GM04504 (cell line): ENCODE measurements at places on chromosomes 3 and 15.

- no peak for DNase-seq
Measured at GRCh38 chr15:37034392-37034791, 66.0 kb downstream of the MEIS2 start.

GRCh38 chr3:13655061-13655913 is 106.4 kb downstream of the FBLN2 start:
- DNase-seq = no peak

DNA sequence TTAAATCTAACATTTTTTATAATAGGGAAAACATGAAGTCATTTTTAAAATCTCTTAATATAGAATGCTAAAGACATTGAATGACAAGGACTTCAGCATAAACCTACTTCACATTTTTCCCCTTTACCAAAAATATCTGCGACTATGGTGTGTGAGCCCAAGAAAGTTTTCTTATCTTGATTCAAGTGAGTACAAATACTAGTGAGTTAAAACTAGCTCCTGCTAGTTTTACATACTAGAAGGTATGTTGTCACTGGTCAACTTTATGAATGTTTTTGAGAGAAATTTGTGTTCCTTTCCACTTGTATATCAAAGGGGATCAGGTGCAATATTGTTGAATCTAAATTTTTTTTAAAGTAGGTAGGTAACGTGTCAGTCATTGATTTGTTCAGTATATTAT is 152.4 kb upstream of the CGNL1 start:
- no peak for DNase-seq

- DNase-seq = no peak
Measured at GRCh38 chr3:150412561-150413231, 4.6 kb downstream of the TSC22D2 start.

GRCh38 chr15:41511331-41511898 is 2.2 kb downstream of the LTK start:
- DNase-seq = no peak

- DNase-seq = peak; percentile 26
Measured at GRCh38 chr3:32296251-32297204, 58.0 kb downstream of the CMTM8 start.

GRCh38 chr15:42483677-42484076 is 7.3 kb downstream of the ZNF106 start:
- no peak for DNase-seq

DNA sequence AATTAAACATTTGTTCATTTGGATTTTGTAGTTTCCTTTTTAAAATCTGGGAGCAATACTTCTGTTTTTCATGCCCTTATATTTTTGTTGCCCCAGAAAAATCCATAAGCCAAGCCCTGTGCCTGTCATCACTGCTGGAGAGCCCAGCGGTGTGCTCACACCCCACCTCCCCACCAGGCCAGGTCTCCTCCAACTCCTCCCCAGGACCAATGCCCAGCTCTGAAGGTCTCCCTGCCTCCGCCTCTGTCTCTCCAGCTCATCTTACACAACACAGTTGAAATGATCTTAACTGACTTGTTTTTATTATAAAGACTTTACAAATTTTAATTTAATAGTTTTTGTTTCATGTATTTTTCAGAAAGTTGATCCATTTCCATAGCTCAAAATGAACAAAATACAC is 66.4 kb downstream of the RHCG start:
- DNase-seq = no peak

DNA sequence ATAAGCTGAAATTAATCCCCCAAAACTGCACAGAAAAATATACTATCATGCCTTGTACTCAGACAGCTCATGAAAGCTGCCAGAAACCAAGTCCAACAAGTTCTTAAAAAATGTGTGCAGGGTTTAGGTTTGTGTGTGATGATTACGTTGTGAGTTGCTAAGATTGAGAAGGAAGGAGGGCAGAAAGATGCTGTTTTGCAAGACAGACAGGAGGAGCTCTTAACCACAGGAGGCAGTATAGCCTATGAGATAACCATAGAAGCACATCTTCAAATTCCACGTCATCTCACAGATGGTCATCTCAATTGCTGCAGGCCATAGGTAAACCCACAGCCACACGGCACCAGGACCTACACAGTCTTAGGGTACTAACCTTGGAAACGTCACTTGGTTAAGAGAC is 191.9 kb downstream of the STT3B start:
- no peak for DNase-seq

GRCh38 chr3:79766496-79767193 is 1.2 kb downstream of the ROBO1 start:
- DNase-seq = no peak

DNA sequence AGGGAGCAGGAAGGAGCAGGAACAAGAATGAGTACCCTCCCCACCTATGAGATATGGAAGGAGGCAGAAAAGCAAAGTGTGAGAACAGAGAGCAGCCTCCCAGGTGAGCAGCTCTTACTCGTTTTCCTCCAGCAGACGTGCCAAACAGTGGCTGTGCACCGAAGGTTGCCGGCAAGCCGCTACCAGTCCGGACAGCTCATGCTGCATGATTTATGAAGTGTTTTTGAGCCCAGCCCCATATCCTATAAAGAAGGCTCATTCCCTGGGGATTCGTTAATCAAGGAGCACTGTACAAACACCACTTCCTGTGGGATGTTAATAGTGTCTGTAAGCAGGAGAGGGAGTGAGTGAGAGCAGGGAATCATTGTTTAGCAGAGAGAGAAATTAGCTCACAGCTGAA is 118.3 kb upstream of the FOXB1 start:
- DNase-seq = no peak

DNA sequence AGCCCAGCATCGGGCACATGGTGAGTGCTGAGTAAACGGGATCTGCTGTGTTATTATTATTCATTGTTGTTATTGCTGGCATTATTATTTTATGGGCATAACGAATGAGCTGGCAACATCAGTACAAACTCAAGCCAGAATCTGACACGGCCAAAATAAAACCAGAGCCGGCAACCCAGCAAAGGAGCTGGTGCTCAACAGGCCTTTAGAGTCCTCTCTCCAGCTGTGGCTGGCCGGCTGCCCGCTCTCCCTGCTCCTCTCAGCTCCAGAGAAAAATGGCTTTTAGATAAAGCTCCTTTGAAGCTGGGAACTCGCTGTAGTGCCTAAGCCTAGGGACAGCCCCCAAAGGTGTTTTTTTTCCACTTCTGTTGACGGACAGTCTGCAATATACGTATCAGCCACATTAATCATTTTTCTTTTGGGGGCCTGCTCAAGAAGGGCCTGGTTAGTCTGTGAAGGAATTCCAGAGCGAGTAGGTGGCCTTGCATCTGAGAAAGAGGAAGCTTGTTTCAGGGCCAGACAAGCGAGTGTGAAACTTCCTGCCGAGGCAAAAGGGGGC is 193.9 kb upstream of the UBE2E1 start:
- DNase-seq = peak; percentile 47

GRCh38 chr3:98021830-98022560 is 13.1 kb downstream of the GABRR3 start:
- peak; percentile 7 for DNase-seq

DNA sequence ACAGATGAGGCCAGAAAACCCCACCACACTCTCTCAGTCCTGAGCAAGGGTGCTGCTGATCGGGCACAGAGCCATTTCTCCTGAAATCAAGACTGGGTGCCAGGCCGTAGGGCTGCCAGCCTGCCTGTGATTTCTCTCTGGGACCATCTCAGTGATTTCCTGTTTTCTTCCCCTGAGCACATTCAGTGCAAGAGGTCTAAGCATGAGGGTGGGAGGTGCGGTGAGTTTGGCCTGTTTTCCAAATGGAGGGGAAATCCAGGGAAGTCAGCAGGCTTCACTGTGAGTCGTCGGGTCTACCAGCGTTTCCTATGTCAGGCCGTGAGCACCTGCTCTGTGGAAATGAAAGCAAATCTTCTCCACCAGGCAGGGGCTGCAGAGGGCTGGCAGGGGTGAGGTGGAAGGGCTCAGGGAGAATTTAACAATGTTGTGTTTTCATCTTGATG is 82.3 kb downstream of the ST6GAL1 start:
- no peak for DNase-seq

- DNase-seq = peak; percentile 29
Measured at GRCh38 chr3:137105277-137105977, 147.6 kb downstream of the IL20RB start.

DNA sequence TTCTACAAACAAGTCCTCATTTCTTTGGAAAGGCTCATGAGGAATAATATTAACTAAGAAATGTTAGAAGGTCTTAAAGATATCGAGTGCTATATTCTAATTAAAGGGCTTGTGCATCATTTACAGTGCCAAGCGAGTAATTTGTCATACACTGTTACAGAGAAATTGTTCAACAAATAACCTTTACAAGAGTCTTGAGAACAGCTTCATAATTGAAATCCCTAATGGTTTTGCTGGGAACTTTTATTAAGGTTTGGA is 209.5 kb downstream of the MECOM start:
- no peak for DNase-seq

DNA sequence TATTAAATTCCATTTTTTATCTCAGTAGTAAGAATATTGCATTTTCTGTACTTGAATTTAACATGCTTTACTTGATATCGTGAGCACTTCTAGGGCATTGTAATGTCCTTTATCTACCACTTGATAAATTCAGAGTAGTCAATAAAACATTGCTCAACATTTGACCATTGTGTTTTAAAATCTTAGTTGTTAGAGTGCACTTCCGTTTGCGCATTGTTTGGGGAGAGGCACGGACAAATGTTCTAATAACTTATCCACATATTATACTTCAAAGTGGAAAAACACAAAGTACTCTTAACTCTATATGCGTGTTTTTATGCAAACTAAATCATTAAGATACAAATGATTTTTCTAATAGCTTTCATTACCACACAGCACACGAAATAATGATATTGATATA is 419 bp downstream of the FAM227B start:
- DNase-seq = no peak

- no peak for DNase-seq
Measured at GRCh38 chr3:24829629-24830229, 335.1 kb upstream of the THRB start.

DNA sequence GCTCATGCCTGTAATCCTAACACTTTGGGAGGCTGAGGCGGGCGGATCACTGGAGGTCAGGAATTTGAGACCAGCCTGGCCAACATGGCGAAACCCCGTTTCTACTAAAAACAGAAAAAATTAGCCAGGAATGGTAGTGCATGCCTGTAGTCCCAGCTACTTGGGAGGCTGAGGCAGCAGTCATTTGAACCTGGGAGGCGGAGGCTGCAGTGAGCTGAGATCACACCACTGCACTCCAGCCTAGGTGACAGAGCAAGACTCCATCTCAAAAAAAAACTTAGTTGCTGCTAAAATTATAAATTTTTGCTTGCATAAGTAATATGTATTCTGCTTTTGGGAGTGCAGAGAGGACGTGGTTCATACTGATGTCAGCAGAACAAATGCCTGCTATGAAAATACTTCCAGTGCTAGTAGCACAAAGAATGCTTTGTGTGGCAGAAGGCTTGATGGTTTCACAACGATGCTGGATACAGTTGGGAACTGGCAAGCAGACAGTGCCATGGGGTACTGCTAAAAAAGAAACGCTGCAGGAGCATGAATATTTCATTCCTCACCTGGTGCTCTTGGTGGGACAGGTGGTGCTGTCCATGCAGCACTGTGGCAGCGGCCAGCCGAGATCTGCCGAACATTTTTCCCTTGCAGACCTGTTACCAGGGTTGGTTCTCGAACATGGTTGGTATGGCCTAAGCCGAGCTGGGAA is 31.1 kb downstream of the FBXL22 start:
- DNase-seq = no peak

DNA sequence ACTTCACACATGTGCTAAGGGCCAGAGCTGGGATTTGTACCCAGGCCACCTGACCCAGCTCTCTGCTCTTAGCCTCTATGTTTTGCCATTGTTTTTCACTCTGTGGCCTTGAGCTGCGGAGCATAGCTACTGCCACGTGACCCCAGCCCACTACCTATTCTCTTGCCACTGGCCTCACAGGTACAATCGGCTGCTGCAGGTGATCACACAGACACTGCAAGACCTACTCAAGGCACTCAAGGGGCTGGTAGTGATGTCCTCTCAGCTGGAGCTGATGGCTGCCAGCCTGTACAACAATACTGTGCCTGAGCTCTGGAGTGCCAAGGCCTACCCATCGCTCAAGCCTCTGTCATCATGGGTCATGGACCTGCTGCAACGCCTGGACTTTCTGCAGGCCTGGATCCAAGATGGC is 46.2 kb downstream of the SEMA3G start:
- DNase-seq = no peak

DNA sequence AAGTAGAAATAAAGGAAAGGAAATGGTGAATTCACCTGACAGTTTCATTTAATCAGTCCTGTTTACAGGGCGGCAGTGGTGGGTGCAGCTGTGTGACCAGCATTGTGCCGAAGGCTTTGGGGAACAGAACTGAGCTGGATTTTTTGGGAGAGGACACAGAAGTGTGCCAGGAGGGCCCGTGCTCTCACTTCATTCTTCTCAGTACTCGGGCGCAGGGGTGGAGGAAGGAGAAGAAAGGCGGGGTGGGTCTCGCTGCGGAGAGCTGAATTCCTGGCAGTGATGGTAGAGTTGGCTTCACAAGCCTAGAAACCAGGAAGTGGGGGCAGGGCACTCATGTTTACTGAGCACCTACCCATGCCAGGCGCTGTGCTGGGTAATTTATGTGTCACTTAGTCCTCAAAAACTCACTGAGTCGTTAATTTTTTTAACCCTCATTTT is 64.6 kb downstream of the CRTC3 start:
- DNase-seq = no peak

- no peak for DNase-seq
Measured at GRCh38 chr3:195895078-195895860, 13.1 kb downstream of the TNK2 start.
